ENCODE measurements at places on chromosomes 4 and X.

DNA sequence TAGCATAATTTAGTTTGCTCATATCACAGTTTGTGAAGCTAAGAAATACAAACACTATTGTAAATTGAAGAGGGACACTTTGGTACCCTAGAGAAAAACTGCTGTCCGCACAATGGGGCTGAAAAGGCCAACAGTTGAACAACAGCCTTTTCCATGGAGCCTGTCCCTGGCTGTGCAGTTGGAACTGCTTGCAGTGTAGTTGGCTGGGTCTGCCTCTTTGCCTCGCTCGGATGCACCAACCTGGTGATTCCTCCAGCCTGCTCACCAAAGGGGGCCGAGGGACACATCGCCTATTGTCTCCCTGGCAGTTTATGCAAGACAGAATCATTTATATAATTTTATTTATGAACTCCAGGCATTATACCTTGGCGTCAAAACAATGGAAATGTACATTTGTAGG lies 16.5 kb upstream of the GALNT7 start:
- DNase-seq = no peak

GRCh38 chr4:167717495-167717894 lies 374.8 kb upstream of the ANXA10 start:
- no peak for DNase-seq

GRCh38 chrX:43958529-43958928 lies 14.7 kb downstream of the NDP start:
- peak; percentile 78 for DNase-seq

GRCh38 chr4:54157606-54158005 lies 57.6 kb downstream of the GSX2 start:
- no peak for DNase-seq

GRCh38 chrX:20362268-20363267 lies 95.9 kb upstream of the RPS6KA3 start:
- no peak for DNase-seq

- DNase-seq = no peak
These were observed 21.6 kb downstream of the SETD7 start for GRCh38 chr4:139534287-139534950.

- DNase-seq = no peak
These were observed 59.2 kb upstream of the TMEM47 start for GRCh38 chrX:34716302-34716701.

DNA sequence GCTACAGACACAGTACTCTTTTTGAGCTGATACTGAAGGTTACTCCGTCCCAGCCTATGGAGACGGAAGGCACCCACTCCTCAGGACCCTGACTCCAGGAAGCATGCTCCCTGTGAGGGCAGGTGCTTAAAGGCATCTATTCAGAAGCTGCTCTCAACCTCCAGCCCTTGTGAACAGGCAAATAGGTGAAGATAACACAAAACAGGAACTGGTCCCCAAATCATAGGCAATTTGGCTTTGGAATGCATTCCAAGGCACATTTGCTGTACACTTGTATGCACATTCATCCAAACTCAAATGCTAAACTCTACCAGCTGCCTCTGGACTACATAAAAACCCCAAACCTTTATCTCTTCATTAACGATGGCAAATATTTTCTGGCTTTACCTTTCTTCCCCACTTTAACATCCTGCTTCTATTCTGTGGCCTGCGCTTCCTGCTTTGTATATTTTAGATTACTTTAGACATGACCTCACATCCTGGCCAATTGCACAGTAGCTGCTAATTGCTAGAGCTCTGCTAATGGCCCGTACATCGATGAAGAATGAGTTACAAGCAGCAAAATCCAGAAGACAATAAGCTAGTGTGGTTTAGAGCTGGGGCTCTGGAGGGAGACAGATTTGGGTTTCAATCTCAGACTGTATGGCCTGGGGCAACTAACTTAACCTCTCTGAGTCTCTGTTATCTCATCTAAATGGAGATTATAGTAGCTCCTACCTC lies 3.2 kb downstream of the SEL1L3 start:
- no peak for DNase-seq

GRCh38 chr4:4864443-4864939 lies 5.0 kb downstream of the MSX1 start:
- no peak for DNase-seq

- no peak for DNase-seq
These were observed 207.6 kb upstream of the MAMLD1 start for GRCh38 chrX:150155436-150156035.

- no peak for DNase-seq
These were observed 23.3 kb upstream of the LNX1 start for GRCh38 chr4:53614591-53614990.

DNA sequence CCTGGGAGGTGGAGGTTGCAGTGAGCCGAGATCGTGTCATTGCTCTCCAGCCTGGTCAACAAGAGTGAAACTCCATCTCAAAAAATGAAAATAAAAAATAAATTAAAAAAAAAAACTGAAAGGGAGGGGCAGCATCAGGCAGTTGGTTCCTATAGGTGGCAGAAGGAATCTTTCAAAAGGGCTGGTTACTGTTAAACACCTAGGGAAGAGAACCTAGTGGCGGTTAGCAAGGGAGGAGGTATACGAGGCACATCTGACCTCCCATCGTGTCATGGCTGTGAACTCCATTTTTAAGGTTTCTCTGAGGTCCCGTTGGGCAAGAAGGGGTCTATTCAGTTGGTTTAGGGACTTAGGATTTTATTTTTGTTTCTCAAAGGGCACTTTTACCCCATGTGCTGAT lies 150.1 kb downstream of the SLC7A11 start:
- DNase-seq = no peak

- peak; percentile 78 for DNase-seq
These were observed at the start of gene G6PD for GRCh38 chrX:154546354-154547244. G6PD (minus strand) TSS chrX:154546846; CDS start chrX:154546155, 691 bp downstream.

DNA sequence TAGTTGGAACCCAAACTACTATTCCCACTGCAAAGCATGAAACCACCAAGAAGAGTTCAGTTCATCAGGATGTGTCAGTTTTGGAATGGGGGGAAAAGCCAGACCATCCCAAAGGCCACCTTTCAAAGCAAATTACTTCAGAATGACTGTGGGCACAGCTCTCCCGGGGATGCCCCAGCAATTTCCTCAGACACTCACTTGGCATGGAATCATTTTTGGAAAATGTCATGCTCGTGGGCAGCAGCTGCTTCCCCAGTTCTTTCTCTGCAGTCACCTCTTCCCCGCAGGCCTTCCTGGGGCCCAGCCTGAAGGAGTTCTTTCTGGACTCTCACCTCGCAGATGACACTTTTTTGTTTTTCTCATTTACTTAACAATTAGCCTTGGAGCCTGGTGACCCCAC lies 350.3 kb downstream of the NR3C2 start:
- DNase-seq = no peak

DNA sequence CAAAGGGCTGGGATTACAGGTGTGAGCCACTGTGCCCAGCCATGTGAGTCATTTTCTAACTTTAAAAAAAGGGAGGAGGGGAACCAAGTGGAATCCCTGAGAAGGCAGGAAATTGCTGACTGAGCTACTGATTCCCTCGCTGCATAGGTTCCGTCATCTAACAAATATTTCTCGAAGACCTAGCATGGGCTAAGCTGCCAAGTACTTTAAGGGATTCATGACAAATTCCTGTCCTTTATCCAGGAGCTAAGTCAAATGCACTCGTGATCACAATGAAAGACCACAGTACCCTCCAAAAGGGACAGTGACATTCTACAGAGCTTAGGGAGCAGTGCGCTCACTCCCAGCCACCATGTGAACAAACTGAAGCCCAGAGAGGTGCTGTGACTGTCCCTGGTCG lies 33.2 kb upstream of the MAN2B2 start:
- no peak for DNase-seq

DNA sequence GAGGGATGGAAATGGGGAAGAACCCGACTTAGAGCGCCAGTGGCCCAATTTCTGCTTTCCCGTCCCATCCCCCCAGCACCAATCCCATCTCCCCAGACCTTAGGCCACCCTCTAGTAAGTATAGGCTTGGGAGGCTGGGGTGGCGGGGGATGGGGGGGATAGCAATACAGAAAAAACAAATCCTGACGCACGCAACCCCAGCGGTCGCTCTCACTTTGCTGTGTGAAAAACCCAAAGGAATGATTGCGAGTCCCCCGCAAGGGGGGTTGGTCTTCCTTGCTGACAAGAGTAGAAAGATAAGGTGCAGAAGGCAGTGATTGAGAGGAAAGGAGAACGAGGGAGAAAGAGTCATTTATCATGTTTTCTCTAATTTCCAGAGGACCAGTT lies 863 bp downstream of the CPE start:
- DNase-seq = peak; percentile 48

DNA sequence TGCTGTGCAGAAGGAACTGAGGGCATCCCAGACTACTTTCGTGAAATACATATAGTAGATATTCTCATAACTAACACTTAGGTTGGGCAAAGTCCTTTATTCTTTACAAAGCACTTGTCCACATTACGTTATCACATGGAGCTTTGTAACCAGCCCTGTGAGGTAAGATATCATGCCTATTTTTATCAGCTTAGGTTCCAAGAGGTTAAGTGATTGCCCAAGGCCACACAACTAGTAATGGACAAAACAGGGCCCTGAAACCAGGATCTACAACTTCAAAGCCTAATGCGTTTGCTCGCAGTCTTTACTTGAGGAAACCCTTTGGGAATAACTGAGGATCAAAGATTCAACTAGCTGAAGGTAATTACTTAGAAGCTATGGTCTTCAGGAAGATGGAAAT lies 261.5 kb downstream of the GPC3 start:
- DNase-seq = no peak

- no peak for DNase-seq
These were observed 233.5 kb downstream of the DCTD start for GRCh38 chr4:182683661-182684060.

GRCh38 chrX:9318213-9318612 lies 146.6 kb upstream of the TBL1X start:
- DNase-seq = no peak

- DNase-seq = no peak
These were observed 54.3 kb downstream of the LRP2BP start for GRCh38 chr4:185341377-185341776.

- no peak for DNase-seq
These were observed 161.7 kb downstream of the RBMX2 start for GRCh38 chrX:130563476-130563875.

DNA sequence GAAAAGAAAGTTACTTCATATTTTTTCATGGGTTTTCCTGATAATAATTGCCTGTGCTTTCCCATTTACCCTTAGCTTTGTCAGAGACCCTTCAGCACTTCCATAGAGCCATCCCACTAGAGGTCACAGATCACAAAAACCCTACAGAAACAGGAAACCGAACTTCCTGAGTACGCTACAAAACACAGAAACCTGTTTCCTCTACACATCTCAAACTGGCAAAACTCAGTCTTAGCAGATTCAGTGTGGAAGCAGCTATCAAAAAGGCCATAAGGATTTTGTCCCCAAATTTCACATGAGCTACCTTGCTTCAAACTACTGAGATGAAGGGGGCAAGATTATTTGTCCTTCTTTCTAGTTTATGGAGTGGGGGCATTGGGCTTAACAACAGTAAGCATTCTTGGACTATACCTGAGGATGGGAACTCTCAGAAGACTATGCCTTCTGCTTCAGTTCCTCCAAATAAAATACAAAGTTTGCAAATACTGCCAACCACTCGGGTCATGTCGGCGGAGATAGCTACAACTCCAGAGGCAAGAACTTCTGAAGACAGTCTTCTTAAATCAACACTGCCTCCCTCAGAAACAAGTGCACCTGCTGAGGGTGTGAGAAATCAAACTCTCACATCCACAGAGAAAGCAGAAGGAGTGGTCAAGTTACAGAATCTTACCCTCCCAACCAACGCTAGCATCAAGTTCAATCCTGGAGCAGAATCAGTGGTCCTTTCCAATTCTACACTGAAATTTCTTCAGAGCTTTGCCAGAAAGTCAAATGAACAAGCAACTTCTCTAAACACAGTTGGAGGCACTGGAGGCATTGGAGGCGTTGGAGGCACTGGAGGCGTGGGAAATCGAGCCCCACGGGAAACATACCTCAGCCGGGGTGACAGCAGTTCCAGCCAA lies at the start of gene MMRN1:
TSS of gene MMRN1 (plus strand) at position 206 of the 902 bp plus-strand sequence. CDS start at position 324, 118 bp downstream.
- no peak for DNase-seq

DNA sequence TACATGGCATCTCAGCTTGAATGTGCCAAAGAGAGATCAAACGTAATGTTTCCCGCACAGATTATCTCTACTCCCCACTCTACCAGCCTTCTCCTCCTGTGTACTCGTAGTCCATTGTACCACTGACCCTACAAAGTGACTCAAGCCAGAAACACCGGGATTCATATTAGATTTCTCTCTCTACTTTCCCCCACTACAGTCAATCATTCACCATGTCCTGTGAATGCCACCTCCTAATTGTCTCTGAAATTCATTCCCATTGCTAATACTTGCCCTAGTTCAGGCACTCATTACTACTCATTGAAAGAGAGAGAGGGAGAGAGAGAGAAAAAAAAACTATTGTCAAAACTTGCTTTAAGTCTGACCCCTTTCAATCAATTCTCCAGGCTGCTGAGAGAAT lies 78.2 kb upstream of the LHFPL1 start:
- no peak for DNase-seq

GRCh38 chr4:1009542-1010394 lies 1.7 kb upstream of the FGFRL1 start:
- no peak for DNase-seq

DNA sequence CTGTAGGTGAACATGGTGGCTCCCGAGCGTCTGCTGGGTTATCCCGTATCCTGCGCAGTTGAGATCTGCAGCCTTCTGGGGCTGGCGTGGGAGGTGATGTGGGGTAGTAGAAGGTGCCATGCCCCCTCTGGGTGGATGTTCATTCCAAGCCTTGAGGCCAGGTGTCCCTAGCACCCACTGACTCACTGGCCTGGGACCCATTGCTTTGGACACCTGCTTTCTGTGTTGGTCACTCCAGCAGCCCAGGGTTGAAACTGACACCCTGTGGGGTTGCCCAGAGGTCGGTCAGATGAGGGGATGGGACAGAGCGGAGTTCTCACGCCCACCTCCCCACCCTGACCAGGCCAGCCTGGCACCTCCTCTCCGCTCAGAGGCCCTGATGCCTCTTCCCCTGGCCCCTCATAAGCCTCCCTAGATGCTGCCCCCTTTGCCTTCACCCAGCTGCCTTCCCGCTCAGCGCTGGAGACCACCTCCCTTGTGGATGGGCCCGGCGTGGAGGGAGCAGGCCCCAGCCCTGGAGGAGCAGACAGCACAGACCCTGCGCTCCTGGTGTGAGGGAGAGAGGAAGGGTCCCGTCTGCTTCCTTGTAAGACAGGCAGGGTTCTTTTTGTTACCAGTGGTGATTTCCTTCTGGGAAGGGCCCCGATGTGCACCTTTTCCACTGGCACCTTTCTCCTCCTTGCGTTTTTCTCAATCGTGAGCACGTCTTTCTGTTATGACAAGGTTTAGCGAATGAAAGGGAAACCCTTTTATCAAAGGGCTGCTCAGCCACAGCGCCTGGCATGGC lies 2.0 kb downstream of the DOK7 start:
- DNase-seq = no peak

DNA sequence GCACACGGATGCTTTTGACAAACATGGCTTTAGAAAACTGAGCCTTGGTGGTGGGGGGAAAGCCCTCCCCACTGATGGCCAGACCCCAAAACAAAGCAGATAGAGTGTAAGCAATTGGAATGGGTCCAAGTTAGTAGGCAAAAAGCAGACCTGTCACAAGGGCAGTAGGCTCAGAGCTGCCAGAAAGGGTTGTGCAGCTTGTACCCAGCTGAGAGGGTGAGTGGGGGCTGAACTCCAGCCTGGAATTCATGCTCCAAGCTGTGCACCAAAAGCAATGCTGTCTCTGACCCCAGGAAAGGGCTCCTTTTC lies 101.1 kb upstream of the TEX13D start:
- DNase-seq = no peak

All from NCI-H524 (cell line).